Astrocyte (in vitro differentiated cells and primary cell): ENCODE measurements at places on chromosomes 16 and 17.

DNA sequence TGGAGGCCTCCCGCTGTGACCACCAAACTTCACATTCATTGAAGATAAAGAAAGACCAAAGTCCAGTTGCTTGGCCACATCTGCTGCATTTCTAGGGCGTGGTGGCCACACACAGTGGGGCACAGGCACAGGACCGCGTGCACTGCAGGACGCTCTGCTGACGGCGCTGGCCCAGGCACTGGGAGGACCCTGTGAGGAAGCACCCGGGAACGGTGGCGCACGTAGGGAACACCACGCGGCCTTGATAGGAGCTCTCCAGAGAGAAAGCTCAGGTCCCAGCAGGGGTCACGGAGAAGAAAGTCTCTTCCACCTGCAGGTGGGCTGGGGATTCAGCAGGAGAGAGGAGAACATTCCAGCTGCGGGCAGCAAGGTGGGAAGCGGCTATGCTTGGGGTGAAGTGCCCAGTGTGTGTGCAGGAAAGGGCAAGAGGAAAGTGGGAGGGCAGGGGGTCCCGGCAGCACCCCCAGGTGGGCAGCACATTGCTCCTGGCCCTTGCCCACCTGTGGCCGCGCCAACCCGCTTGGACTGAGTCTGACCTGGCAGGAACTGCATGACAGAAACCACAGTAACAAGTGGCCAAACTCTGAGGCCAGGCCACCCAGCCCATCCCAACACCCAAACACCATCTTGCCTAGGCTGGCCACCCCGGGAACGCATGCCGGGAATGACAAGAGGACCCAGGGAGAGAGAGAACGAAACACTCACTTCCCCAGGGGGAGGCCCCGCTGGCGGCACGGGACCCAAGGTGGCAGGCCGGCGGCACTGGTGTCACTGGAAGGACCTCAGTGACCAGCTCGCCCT lies 32.8 kb downstream of the TBC1D16 start:
- no peak for DNase-seq

GRCh38 chr16:19972111-19972510 lies 87.5 kb upstream of the GPRC5B start:
- no peak for DNase-seq

- DNase-seq, result no peak
Observed at GRCh38 chr17:35074711-35075707, 11.5 kb upstream of the RFFL start.

DNA sequence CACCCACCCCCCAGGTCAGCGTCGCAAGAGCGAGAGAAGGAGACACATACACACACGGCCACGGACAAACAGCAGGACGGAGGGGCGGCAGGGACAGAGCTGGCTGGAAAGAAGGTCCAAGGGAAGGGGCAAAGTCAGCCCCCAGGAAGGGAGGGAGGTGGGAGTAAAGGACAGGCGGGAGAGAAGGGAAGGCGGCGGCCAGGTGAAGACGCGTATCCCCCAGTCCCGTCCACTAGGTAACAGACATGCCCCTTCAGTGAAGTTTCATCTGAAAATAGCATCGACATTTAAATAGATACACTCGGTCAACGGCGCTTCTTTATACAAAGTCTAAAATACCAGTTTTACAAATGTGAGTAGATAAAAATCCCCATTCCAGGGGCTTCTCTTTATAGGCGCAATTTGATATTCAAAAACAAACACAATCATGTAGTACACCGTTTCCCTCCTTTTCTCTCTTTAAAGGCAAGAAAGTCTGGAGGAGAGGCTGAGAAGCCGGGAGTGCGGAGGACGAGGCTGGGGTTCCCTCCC lies 4.5 kb downstream of the CBX8 start:
- no peak for DNase-seq
